Foreskin keratinocyte (primary cell): ENCODE measurements at places on chromosomes 11 and 22. TPM values are rescaled to one million over a fixed set of nuclear protein-coding genes. Genes with fewer than 3 reads are reported as not detected.

GRCh38 chr11:73661035-73661628 lies 14.8 kb downstream of the PLEKHB1 start:
- peak; percentile 46 for DNase-seq

DNA sequence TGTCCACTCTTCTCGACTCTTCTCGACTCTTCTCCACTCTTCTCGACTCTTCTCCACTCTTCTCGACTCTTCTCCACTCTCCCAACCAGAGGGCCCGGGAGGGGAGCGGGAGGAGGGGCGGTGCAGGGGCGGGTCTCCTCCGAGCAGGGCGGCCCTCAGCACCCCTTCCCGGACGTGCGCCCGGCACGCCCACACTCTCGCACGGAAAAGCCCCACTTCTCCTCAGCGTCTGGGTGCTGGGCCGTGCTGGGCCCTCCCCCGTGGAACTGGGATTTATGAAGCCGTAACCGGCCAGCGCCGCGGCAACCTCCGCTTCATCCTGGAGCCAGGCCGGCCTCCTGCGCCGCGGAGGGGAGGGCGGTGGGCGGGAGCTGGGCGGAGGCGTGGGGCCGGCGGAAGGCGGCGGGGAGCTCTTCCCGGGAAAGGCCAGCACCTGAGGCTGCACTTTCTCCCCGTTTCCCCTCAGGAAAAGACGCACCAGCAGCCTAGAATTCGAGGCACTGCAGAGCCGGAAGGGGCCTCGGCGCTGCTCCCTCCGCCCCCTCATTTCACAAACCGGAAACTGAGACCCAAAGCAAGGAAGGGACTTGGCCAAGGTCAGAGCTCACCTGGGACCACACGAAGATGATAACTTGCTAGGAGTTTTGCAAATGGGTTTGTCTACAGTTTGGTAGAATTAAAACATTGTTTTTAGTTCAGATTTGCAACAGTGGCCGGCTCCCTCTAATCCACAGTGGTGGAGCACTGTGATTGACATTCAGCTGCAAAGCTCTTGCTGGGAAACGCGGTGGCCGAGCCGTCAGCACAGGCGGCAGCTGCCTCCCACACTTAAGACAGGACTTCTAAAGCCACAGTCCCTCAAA lies 31.6 kb upstream of the JAM3 start:
- DNase-seq, result no peak

GRCh38 chr11:94794287-94795168 lies 26.4 kb downstream of the AMOTL1 start:
- DNase-seq, result no peak

DNA sequence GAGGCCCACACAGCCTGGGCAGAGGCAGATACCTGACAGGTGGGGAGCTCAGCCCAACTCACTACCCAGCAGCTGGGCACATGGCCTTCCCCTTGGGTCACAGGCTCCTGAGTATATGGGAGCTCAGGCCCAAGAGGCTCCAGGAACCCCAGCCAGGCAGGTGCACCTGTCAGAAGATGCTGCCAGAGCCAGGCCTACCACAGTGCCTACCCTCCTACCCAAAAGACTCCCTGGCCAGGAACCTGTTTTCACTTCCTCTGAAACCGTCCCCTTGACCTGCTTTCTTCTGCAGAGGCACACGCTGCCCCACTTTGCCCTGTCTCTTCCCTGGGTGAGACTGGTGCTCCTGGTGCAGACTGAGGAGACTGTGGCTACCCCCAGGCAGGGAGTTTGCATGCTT lies 2.9 kb downstream of the CHID1 start:
- no peak for DNase-seq

GSTT2 gene
- 0.42 and 0.92 TPM in 2 replicates for total RNA-seq

CNTN5 gene
- total RNA-seq, result not detected in 2 replicates

RCN1 gene
- 69.7 and 80.1 TPM in 2 replicates for total RNA-seq

SYNGR1 gene
- total RNA-seq, result 1.1 and 2.1 TPM in 2 replicates
